Activated T-cell treated with anti-CD3 and anti-CD28 coated beads, Interleukin-2, amount 50 U/mL, for 1 hour (primary cell): ENCODE measurements at places on chromosomes 2 and 18.
A peak's percentile ranks its signal among the peaks of the same experiment; 100 is the strongest.

- no peak for DNase-seq
Observed at GRCh38 chr18:78996741-78997490, 17.3 kb downstream of the SALL3 start.

DNA sequence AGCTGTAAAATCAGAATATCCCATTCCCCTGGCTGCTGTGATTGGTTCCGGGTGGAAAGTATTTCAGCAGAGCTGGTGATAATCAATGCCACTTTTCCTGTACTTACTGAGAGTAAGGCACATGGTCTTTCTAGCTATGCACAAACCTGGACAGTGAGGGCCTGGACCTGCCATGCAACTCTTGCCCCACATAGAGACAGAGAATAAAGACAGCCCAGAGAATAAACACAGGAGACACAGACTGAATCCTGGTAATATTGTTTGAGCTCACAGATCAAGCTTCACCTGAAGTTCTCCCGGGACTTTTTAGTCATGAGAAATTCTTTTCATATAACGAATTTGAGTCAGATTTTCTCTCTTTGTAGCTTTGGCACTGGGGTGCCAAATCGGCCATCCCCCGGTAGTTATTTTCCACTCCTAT lies 81.9 kb downstream of the ACAA2 start:
- DNase-seq: no peak

GRCh38 chr2:201952187-201952586 lies 81.5 kb upstream of the FZD7 start:
- DNase-seq: no peak

- DNase-seq: no peak
Observed at GRCh38 chr2:108617617-108618016, 83.3 kb downstream of the LIMS1 start.

DNA sequence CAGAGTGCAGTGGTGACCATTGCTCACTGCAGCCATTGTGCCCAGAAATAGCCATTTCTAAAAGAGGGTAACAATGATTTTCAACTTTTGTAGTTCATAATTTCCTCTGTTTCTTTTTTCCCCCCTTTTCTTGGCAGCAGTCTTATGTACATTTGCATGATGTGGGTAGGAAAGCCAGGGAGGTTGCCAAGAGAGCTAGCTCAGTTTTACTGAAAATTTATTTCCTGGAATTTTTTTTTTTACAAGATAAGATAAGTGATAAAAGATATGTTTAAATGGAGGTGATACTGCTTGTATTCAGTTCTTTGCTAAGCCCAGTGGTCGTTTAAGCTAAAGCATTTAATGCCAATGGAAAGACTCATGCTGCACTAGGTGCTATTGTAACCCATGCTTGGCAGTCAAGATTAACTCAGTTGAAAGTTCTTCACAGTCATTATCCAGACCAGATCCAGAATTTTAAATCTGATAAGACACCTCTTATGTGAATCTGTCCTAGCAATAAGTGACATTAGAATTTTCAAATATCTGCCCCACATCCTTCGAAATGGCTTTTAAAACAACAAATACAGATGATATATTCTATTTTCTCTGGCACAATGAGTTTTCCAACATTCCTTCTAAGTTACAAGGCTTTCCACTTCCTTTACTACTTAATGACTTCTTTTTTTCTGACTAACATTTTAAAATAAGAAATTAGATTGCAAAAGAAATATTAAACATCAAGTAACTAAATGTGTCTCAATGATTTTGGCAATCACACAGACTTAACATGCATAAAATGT lies 4.4 kb upstream of the ATP8B1 start:
- DNase-seq: no peak

- DNase-seq: peak; percentile 18
Observed at GRCh38 chr18:48926420-48926857, 24.3 kb downstream of the SMAD7 start.

- DNase-seq: no peak
Observed at GRCh38 chr2:236776695-236777251, 207.1 kb downstream of the ACKR3 start.

DNA sequence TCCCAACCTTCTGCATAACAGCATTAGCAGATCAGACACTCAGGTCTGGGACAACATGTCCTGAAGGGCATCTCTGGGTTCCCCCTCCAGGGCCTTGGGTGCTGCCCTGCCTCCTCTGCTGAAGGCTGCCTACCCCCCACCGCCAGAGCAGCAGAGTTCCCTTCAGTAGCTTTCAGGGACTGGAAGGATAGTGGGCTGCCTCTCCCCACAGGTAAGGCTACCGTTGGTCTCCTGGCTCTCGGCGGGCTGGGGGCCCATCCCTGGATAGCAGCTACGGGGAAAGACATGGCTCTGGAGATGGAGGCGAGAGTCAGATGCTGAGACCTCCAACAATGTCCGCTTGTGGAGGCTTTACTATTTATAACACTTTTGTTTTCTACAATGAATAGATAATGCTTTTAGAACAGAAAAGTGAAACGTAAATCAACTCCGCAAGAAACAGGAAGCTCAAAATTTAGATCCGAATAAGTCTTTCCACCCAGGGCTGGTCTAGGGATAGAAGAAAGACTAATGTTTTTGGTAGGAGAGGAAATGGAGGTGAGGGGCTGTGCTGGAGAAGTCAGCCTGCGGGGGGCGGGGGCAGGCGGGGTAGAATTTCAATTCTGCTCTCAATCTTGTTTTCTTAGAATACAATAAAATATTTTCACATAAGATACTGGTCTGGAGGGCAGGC lies 58.4 kb downstream of the ARL4C start:
- DNase-seq: no peak

DNA sequence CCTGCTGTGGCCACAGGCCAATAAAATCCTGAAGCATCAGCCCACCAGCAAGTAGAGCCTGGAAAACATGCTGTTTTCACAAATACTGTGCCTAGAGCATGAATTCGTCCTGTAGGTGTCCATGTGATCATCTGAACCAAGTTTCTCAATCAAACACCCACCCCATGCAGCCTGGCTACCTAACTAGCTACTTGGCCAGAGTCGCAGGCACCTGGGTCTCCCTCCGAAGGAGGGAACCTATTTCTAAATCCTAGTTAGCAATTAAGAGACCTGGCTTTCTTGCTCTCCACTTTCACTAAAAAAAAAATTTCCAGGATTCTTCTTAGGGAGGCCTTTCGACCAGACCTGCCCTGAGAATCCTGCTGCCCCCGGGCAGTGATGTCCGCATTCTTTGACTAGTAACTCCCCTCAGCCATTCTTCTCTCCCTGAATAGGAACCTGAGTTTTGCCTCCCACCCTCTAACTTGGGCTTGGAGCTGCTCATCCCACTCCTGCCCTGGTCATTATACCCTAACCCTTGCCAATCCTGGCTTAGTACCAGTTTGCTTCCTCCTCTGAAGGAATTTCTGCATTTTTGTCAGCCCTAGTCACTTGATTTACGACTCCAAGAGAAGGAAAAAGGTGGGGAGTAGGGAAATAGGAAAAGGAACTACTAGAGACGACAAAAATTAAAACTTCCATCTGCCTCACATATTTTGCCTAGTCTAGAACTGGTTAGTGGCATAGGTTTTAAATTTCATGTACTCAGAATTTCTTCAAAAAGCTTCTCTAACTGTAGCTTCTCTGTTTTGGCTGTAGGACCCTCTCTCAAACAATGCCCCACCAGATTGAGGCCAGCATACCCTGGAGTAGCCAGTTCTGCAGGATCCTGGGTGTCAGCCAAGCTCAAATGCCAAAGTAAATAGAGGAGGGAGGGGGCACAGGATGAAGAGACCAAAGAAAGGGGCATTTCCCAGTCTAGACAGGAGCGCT lies 25.4 kb upstream of the TANK start:
- no peak for DNase-seq

DNA sequence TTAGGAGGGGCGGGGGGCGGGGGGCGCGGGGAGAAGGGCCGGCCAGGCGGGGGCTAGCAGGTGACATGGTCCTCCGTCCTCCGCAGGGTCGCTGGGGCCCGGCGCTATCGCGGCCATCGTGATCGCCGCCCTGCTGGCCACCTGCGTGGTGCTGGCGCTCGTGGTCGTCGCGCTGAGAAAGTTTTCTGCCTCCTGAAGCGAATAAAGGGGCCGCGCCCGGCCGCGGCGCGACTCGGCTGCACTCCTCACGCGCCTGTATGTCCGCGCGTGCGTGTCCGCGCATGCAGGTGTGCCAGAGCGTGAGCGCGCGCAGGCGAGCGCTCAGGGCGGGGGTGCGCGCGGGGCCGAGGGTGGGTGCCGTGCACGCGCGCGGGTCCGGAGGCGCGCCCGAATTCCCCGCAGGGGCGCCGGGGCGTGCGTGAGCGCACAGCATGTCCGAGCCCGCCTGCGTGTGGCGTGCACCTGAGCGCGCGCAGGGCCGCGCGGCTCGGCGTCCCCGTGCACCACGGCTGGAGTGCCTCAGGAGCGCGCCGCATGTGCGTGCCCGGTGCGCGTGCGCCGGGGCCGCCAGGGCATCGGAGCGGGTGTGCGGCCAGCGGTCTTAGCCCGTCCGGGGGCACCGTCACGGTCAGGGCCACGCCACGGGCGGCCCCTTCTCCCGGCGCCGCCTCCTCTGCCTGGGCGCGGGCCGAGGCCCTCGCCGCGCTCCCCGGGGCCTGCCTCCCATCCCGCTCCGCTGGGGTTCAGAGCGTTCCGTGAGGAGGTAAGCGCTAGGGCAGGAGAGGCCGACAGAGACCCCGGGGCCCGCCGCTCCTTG lies 6.3 kb downstream of the SNORC start:
- peak; percentile 26 for DNase-seq

DNA sequence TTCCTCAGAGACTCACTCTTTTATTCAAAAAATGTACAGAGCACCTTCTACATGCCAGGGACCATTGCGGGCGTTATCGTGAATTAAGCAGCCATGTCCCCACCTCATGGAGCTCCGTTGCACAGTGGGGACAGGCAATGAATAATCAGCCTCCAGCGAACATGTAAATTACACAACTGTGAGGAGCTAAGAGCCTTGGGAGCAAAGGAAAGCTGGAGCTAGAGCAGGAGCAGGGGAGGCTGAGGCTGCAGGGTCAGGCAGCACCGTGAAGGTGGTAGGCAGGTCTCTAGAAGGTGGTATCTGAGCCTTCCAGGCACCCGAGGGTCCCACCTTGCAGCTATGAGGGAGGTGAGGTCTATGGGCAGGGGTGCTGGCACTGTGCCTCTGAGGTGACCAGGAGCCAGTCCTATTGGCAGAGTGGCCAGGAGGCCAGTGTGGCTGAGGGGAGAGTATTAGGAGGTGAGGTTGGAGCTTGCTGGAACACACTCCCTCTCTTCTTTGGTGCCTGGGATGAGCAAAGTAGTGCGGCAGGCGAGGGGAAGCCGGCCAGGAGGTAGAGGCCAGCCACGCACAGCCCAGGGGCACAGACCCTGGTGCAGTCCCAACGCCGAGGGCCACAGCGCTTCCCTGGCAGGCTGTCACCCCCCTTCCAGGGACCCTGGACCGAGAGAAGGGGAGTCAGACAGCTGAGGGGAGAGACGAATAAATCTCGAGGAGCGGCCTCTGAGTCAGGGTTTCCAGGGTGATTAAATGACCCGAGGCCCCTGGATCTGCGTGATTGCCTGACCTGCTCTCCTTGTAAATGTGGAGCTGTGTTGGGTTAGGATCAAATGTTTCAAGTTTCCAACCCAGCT lies 167.3 kb downstream of the SEPTIN10 start:
- DNase-seq: no peak

DNA sequence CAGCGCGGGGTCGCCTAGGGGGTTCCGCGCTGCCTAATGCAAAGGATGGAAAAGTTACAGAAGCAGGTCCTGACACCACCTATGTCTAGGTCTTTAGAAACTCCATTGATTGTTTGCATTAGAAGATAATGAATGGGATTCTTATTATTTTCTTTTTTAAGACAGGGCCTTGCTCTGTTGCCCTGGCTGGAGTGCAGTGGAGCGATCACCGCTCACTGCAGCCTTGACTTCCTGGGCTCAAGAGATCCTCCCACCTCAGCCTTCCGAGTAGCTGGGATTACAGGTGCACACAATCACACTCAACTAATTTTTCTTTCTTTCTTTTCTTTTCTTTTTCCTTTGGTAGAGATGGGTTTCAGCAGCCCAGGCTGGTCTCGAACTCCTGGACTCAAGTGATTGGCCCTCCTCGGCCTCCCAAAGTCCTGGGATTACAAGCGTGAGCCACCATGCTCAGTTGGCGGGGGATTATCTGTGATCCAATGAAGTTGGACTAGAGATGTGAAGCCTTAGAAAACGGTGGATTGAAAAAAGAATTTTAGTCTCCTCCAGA lies 761 bp upstream of the IDH1 start:
- no peak for DNase-seq

DNA sequence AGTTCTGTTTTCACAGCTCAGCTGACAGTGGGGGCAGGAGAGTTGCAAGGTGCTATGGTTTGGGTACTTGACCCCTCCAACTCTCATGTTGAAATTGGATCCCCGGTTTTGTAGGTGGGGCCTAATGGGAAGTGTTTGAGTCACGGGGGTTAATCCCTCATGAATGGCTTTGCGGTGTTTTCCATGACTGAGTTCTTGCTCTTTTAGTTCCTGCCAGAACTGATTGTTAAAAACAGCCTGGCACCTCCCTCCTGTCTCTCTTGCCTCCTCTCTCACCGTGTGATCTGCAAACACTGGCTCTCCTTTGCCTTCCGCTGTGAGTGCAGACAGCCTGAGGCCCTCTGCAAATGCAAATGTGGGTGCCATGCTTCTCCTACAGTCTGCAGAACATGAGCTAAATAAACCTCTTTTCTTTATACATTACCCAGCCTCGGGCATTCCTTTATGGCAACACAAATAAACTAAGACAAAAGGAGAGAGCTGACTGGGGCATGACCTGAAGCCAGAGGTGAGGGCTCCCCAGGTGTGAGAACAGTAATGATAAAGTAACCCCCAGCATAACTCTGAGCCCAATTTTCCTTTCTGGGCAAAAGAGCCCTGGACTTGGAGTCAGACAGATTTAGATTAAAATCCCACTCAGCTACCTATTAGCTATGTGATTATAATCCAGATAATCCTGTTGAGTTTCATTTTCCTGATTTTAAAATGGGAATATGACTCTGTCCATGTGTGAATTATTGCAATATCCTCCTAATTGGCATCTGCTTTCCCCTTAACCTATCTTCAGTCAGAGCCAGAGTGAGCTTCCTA lies 64.9 kb upstream of the CAPN13 start:
- no peak for DNase-seq

DNA sequence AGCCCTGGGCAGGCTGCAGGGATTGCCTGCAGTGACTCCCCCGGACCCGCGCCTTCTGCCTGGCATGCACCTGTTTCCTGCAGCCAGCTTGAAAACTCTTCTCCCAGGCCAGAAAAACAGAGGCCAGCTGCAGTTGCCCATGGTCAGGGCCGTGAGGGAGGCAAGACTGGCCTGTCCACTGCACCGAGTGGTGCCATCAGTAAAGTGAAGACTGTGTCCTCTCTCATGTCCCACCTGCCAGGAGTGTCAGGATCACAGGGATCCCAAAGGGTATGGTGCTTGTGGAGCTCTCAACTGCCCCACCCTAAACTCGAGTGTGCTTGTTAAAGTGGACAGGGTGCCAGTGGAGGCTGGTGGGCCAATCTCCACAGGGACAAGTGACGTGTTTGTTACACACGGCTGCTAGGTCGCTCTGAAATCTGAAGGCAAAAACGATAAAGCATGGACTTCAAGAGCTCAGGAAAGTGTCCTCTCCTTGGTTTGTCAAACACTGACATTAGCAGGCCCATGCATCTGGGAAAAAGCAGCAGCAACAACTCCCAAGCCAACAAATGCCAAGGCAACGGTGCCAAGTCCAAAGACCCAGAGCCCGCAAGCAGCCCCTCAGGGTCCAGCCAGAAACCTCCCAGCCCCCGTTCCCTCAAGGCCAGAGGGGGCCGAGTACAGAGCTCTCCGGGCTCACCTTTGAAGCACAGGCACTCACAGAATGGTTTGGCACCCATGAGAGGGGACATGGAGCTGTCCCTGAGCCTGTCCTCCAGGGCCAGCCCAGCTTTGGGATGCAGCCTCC lies 213.2 kb downstream of the HDAC4 start:
- DNase-seq: no peak

GRCh38 chr18:5630057-5630899 lies 86.5 kb upstream of the EPB41L3 start:
- DNase-seq: peak; percentile 40

- DNase-seq: no peak
Observed at GRCh38 chr2:14148216-14148615, 484.3 kb upstream of the LRATD1 start.
